ENCODE measurements at places on chromosomes 2 and 18. TPM values are rescaled to one million over a fixed set of nuclear protein-coding genes. Genes with fewer than 3 reads are reported as not detected.

GPAT2 gene
- total RNA-seq = 3.6 TPM

DNA sequence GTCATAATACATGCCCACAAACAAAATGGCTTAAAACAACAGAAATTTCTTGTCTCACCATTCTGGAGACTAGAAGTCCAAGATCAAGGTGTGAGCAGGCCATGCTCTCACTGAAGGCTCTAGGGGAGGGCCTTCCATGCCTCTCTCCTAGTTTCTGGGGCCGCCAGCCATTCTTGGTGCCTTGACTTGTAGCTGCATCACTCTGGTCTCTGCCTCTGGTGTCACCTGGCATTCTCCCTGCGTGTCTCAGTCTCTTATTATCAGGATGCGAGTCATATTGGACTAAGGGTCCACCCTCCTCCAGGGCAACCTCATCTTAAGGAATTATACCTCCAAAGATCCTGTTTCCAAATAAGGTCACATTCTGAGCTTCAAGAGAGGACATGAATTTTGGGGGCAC lies 76.1 kb downstream of the KCNF1 start:
- DNase-seq = no peak

WNT6 gene
- 0.84 TPM for total RNA-seq

GRCh38 chr18:73384246-73384645 lies 516.5 kb upstream of the NETO1 start:
- DNase-seq = no peak

GRCh38 chr2:241053576-241054251 lies 48.4 kb downstream of the MTERF4 start:
- no peak for DNase-seq
